SIG-M5 (cell line): ENCODE measurements at places on chromosomes 3 and 15.

- DNase-seq: no peak
Measured at GRCh38 chr3:155619118-155619915, 125.6 kb downstream of the PLCH1 start.

- DNase-seq: no peak
Measured at GRCh38 chr3:126351771-126352475, 5.3 kb downstream of the KLF15 start.

GRCh38 chr15:87033056-87033455 lies 953.4 kb downstream of the AGBL1 start:
- DNase-seq: no peak

GRCh38 chr3:123085293-123085931 lies 18.6 kb downstream of the PDIA5 start:
- no peak for DNase-seq

DNA sequence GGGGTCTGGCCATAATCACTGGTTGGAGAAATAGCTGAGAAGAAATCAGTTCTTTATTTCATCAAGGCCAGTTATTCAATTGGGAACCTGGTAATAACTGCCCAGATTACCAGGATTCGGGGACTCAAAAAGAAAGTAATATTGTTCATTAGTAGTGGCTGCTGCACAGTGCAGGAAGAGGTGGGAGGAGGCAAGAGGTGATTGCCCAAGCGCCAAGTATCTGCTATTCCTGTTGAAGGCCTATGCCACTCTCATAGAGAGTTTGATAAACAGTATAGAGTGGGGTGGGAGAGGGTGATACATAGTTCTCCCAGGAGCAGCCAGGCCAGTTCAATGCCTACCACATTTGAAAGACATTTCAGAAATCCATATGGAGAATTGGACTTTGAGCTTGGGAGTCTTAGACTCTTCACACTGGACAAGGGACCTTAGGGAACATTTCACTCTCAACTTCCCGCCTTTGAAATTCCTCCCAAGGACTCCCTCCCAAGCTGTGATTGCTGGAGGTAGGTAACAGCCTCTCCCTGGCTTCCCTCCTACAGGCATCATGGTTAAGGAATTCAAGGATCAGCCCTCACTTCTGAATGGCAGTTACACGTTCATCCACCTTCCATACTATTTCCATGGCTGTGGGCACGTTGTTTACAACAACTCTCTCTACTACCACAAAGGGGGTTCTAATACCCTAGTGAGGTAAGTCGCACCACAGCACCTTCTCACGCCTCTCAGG lies 59.8 kb downstream of the GLDN start:
- no peak for DNase-seq

DNA sequence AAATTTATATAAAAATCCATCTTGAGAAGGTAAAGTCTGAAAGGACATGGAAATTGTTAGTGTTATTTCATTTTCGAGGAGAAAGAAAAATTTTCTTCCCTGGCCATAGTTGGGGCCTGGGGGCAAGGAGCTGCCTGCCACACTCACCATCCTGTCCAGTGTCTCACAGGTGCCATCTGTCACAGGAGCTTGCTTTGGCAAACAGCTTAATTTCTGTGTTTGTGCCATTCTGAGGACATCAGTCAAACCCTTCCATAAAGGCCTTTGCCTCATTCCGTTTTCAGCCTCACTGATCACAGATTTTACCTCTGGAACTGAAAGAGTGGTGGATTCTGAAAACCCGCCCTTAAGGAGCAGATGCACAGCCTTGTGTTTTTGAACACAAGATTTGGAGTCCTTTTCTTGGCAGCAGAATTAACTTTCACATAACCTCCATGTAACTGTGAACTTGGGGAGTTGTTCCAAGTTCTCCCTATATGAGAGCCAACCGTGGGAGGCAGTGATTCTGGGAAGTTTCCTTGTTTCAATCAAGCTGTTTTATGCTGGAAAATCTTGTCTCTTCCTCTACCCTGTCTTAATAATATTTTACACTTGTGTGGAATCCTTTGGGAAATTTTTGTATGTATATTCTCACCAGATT lies 254.7 kb downstream of the CACNA2D3 start:
- DNase-seq: no peak

- DNase-seq: no peak
Measured at GRCh38 chr3:87796843-87797185, 262.0 kb downstream of the CGGBP1 start.

- DNase-seq: no peak
Measured at GRCh38 chr15:92394309-92395097, 822 bp downstream of the ST8SIA2 start.

GRCh38 chr15:51280838-51281237 lies 57.6 kb downstream of the CYP19A1 start:
- DNase-seq: no peak

DNA sequence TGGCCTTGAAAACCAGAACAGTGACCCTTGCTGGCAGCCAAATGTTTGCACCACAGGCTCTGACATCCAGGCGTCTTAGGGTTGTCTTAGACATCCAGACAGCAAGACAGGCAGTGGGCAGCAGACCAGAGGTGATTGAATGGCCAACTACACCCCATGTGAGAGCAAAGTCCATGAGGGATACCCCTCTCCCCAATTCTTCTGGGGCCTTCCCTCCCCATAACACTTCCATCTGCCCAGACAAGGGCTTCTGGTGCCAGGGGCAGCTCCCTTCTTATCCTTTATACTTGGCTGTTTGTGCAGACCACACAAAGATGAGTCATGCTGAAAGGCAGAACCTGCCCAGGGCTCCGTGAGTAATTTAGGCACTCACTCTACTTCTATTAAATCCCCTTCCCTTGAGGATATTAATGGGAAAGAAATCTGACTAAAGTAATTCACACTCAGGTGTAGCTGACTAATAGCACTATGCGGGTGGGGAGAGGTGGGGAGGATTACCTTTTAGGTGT lies 257.9 kb downstream of the UACA start:
- no peak for DNase-seq

GRCh38 chr3:170062769-170063168 lies 25.0 kb downstream of the GPR160 start:
- DNase-seq: no peak

GRCh38 chr3:184778426-184779332 lies 33.3 kb upstream of the VPS8 start:
- no peak for DNase-seq

DNA sequence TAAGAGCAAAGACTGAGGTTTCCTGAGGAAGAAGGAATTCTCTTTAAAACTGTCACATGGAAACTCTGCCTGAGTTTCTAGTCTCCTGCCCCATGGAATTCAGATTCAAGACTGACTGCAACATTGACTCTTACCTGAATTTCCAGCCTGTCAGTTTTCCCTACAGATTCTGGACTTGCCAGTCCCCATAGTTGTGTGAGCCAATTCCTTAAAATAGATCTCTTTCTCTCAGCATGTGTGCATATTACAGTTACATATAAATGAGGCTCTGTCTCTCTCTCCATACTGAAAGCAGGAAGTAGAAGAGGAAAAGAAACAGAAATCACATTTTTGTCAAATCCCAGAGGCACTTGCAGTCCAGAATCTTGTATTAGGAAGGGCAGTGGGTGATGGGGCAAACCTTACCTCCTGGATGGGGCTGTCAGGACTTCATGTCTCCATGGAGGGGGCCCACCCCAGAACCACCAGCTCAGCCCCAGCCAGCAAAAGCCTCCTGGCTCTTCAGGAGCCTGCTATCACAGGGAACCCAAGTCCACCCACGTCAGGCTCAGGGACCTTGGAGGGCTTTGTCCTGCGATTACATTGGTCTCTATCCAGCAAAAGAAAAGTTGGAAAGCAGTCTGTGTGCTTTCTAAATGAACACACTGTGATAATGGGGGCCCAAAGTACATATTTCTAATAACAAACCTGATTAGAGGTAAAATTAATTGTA lies 18.8 kb upstream of the GOLGA8J start:
- no peak for DNase-seq

- no peak for DNase-seq
Measured at GRCh38 chr15:32880642-32881041, 162.8 kb downstream of the GREM1 start.

- no peak for DNase-seq
Measured at GRCh38 chr15:26561130-26561529, 211.7 kb downstream of the GABRB3 start.

DNA sequence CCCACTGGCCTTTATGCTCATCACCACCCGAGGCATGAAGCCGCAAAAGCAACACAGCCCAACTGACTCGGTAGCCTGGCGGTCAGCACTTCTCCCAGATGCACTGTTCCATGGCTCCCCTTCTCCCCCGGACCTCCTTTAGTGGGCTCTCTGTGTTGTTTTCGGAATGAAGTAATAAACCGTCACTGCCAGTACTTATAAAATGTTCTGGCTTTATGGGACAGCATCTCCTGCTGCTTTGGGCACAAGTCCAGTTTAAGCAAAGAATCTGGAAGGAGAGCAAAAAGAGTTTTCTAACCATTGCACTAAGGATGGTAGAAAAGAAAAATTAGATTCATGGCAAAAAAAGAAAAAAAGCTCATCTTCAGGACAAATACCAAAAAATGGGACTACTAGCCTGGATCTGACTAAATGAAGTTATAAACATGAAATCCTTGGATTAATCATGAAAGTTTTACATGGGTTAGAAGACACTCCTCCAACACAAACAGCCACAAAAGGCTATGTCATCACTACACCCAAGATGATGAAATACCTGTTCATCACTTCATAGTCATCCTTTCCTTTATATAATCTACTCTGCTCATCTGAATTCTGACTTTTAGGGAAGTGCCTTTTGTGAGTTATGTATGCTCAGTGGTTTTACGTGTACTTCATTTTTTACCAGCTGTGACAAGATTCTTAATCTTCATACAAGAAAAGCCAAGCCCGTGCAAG lies 89.5 kb upstream of the UBE2E2 start:
- peak; percentile 70 for DNase-seq
